ENCODE measurements at places on chromosomes 1 and 21. TPM values are rescaled to one million over a fixed set of nuclear protein-coding genes. Genes with fewer than 3 reads are reported as not detected.

CFHR2 gene
- total RNA-seq: not detected

KCND3 gene
- total RNA-seq: 0.05 TPM

HES4 gene
- total RNA-seq: 49.8 TPM

PRDM16 gene
- total RNA-seq: 0.05 TPM

UBL4B gene
- not detected for total RNA-seq

GPR37L1 gene
- 0.19 TPM for total RNA-seq

TTLL10 gene
- total RNA-seq: not detected

SYT11 gene
- 1.3 TPM for total RNA-seq

OR11L1 gene
- total RNA-seq: not detected

RXFP4 gene
- 0.07 TPM for total RNA-seq

PHGDH gene
- 91.7 TPM for total RNA-seq

OR2L2 gene
- not detected for total RNA-seq

TNFRSF8 gene
- 0.10 TPM for total RNA-seq

PDC gene
- total RNA-seq: not detected

HOOK1 gene
- 0.37 TPM for total RNA-seq

C1orf105 gene
- 0.13 TPM for total RNA-seq

BRDT gene
- not detected for total RNA-seq

TCHH gene
- total RNA-seq: 0.25 TPM

PLXNA2 gene
- 0.86 TPM for total RNA-seq

LMOD1 gene
- total RNA-seq: not detected

LHX4 gene
- total RNA-seq: 0.36 TPM

INPP5B gene
- total RNA-seq: 4.5 TPM

CASZ1 gene
- 1.8 TPM for total RNA-seq

IVL gene
- total RNA-seq: 0.06 TPM

FCRL4 gene
- not detected for total RNA-seq

TRPM2 gene
- total RNA-seq: 7.0 TPM

SH3BGR gene
- total RNA-seq: 1.2 TPM

OR2L13 gene
- not detected for total RNA-seq

ZBED6 gene
- total RNA-seq: 3.6 TPM

CDC14A gene
- total RNA-seq: 2.5 TPM

IRF6 gene
- total RNA-seq: 0.12 TPM

LPAR3 gene
- 0.62 TPM for total RNA-seq

METTL13 gene
- 47.4 TPM for total RNA-seq

KCNK2 gene
- total RNA-seq: 0.12 TPM

MATN1 gene
- total RNA-seq: 0.15 TPM

AMY1A gene
- total RNA-seq: not detected

TTC24 gene
- total RNA-seq: not detected

KCNJ9 gene
- not detected for total RNA-seq

LCE1C gene
- not detected for total RNA-seq

PKP1 gene
- total RNA-seq: 0.05 TPM

RYR2 gene
- 0.02 TPM for total RNA-seq

GIPC2 gene
- total RNA-seq: not detected

MROH7 gene
- not detected for total RNA-seq
